ENCODE measurements at places on chromosomes 12 and 14.

- no peak for DNase-seq
These were observed 203.1 kb downstream of the ETNK1 start for GRCh38 chr12:22828066-22828465.

DNA sequence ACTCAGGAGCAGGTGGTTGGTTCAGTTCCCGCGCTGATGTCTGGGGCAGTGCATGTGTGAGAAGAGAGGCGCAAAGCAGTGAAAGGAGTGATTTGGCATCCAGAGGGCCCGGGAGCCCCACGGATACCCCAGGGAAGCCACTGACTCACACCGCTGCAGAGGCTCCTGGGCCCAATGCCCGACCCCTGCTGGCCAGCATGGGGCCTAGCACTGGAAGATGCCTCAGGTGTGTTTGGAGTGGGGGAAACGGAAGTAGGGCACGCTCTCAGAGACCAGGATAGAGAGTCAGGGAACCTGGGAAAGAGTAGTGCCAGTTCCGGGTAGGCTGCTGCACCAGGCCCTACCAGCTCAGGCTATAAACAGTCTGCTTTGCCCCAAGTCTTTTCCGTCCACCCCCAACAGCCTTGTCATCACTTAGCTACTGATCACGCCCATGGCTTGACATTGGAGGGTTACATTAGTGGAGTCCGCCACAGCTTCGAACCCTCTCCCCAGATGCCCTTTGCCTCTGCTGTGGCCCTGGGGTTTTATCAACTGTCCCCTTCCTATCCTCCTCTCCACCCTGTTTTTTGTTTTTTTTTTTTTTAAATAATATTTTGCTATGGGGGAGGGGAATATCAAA lies 9.5 kb upstream of the CSAD start:
- DNase-seq = no peak

DNA sequence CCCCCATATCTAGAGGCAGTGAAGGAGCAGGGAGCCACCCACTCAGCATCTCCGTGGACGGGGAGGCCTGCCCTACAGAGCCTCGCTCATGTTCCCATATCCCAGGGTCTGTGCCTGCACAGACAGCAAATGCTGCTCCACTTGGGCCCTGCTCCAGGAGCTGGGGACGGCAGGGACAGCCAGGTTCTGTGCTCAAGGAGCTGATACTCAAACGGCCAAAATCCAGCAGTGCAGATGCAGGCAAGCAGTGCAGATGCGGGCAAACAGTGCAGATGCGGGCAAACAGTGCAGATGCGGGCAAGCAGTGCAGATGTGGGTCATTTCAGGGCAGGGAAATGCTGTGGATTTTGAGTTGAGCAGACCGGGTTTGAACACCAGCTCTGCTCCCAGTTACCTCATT lies 6.2 kb upstream of the SERPINA12 start:
- DNase-seq = no peak

- DNase-seq = no peak
These were observed 95.2 kb downstream of the CALM1 start for GRCh38 chr14:90491911-90492531.

DNA sequence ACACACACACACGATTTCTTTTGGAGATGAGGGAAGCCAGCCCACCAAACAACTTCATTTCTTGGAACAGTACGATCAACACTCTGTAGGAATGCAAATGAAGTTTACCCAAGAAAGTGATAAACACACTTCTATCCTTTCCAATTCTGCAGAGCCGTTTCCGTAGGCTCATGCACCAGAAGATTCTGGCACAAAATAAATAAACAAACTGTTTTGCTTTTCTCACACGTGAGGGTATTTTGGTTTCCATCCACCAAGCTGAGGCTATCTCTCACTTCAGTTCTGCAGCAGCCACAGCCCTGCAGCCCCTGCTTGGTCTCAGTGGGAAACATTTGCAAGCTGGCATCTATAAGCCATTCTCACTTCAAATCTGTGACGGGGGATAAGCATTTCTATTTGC lies 15.3 kb upstream of the TSPAN11 start:
- DNase-seq = no peak

- peak; percentile 79 for DNase-seq
These were observed 1.4 kb upstream of the DNAJC14 start for GRCh38 chr12:55830601-55831446.

GRCh38 chr14:68825729-68826128 lies 32.9 kb upstream of the ZFP36L1 start:
- DNase-seq = no peak

DNA sequence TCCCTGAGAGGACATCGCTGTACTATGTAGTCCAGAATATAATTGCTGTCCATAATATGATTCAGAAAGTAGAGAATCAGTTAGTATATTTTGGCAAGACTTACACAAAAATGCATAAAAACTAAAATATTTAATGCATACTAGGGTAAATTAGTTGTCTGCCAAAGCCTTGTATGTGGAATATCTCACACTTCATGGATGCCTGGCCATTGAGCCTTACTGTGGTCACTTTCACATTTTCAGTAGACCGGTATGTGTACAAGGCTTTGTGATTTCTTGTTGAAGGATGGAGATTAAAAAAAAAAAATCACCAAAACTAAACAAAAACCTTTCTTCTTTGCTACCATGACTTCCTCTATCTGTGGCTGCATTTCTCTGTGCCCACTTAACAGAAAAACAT lies 197.3 kb upstream of the DDHD1 start:
- no peak for DNase-seq

GRCh38 chr14:74257078-74257940 lies 18.1 kb downstream of the VSX2 start:
- peak; percentile 28 for DNase-seq

DNA sequence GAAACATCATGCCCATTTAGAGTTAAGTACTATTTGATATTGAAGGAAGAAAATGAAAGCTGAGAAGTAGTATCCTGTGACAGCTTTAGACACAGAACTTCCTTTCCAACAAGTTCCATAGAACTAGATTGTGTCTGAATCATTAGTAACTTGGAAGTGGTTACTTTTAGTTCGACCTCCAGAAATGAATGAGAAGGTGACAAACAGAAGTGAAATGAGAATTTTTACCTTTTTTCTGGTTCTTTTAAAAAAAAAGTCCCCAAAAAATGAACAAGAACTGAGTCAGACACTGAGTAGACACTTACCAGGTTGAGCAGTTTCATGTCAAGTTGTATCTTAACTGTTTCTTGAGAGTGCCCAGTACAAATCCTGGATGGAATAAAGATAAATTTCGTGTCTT lies 3.0 kb downstream of the ATP6V0A2 start:
- no peak for DNase-seq

DNA sequence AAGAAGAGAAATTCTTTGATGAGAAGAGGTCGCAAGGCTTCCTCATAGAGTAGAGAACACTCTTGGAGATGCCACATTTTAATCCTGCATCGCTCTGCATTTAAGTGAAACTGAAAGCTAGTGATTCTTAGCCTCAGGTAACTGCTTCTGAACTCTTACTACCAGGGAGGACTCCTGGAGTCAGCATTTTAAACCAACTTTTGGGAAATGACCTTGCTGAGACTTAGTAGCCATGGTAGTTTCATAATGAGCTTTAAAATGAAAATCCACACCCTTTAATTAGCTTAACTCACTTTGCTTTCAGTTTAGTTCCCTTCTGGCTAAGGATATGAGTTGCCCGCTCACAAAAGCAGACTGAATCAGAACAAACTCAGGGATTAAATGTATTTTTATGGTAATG lies 80.3 kb downstream of the SYNE2 start:
- DNase-seq = no peak

DNA sequence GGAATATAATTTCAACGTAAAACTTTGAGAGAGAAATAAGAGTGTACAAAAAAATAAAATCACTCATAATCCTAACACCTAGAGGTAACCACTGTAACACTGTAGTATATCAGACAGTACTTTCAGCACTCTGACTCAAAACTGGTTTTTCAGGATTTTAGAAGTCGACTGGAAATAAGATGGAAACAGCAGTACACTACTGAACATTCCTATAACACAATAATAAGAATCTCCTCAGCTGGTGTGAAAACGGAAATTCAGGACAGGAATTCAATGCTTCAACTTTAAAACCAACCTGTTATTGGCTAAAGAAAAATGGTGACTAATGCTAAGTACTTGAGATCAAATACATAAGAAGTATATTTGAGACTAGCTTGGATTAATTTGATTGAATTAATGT lies 12.3 kb upstream of the PITPNM2 start:
- DNase-seq = no peak

DNA sequence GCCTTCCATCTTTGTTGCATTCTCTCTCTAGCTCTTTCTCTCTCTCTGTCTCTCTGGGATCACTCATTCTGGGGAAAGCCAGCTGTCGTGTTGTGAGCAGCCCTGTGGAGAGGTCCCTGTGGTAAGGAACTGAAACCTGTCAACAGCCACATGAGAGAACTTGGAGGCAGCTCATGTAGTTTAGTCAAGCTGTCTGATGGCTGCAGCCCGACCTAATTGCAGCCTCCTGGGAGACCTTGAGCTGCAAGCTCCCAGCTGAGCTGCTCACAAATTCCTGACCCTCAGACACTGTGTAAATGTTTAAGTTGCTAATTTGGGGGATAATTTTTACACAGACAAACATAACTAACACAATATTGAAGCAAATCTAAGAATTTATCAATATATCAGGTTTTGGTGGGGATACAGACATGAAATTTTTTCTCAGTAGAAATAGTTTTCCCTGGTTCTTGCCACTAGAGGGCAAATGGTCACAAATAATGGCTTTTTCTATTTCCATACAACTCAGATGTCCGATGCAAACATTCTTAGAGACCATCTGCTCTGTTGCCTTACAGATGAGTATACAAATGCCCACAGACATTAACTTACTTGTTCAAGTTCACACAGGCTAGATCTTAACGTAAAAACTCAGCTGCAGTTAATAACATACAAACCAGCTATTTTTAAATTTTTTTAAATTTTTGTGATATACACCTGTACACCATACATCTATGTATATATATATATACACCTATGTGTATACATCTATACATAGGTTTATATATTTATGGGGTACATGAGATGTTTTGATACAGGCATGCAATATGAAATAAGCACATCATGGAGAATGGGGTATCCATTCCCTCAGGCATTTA lies 15.5 kb upstream of the KRR1 start:
- peak; percentile 55 for DNase-seq

GRCh38 chr12:104411826-104412641 lies 44.7 kb upstream of the CHST11 start:
- DNase-seq = no peak

DNA sequence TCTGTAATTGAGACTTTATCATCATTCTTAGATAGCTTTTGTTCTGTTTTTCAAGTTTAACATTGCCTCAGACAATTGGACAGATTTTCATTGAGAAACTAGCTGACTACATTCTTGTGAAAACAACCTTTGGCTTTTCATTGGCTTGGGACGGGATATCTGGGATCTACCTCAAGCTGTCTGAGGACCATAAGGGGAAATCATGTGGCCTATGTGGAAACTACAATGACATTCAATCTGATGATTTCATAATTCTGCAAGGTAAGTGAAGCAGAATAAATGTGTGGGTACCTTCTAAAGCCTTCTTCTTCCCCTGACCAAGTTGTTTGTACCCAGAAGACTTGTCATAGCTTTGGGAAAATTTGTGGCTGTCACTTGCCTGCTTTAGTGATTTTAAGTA lies 133.5 kb downstream of the OTOGL start:
- no peak for DNase-seq

DNA sequence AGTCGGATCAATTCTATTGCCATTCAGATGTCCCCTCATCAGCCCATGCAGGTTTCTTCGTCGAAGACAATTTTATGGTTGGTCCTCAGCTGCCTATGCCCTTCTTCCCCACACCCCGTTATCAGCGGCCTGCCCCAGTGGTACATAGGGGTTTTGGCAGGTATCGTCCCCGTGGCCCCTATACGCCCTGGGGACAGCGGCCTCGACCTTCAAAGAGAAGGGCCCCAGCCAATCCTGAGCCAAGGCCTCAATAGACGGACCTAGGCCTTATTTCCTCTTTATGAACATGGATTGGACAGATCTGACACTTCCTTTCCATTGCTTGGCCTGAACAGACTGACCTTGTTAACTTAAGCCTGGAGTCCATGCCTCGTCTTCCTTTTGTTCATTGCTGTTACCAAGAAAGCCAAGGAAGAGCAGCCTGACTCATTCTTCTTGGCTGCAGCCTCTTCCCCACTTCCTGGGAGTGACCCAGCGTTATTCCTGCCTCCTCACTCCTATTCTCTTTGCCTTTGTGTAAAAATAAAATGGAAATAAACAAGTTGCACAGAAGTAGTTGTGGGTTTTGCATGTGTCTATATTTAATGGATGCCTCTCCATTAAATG lies 156.5 kb upstream of the AMIGO2 start:
- no peak for DNase-seq

DNA sequence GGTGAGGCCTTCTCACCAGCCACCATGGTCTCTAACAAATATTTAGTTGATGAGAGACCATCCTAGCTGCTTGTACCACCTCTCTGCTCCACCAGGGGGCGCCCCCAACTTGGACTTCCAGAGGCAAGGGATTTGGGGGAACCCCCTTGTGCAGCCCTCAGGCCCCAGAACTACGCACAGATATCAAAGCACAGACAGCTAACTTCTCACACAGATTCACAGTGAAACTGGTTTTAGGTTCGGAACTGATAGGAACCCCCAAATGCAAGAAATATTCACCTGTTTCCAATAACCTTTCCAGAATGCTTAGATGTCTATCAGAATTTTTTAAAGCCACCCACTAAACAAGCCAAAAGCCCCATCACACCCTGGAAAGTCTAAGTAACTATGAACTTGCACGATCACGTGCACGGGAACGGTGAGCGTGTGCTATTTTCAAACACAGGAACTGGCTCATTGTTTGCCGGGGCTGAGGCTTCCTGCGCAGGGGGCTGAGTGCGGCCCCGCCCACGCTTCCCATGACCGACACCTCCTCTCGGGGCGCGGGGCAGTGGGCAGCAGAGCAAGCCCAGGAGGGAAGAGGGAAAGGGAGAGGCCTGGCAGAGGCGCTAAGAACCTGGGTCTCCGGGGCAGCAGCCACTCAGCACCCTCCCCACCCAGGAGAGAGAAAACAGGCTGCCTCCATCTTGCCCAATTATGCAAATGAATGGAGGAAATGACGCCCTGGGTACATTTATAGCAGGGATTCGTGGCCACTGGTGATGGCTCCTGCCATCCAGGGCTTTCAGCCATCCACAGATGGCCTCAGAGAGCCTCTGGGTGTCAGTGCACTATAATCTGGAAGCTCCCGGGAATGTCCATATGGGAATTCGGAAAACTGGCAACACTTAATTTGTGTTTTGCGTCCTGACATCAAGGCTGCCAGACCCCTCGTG lies 79.4 kb upstream of the GPR68 start:
- peak; percentile 65 for DNase-seq

- no peak for DNase-seq
These were observed 92.3 kb upstream of the BCAT1 start for GRCh38 chr12:25041006-25041741.

DNA sequence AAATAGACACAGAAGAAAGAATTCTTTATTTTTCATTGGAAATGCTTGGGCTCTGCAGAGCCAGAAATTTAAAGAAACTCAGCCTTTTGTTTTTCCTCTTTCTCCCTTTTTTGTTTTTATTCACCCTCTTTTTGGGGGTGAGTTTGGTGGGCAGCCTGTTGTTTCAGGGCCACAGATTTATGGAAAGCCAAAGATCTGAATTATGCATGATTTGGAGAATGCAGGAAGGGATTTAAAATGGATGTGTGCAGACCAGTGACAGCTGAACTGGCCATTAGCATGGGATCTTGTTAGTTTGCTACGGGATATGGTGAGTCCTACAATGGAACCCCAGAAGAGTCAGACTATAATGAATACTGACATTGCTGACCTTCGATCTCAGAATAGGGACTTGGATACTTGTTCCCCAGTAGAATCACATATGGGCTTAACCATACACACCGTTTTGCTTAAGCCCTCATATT lies 7.7 kb upstream of the ATXN2 start:
- peak; percentile 35 for DNase-seq
